ENCODE measurements at places on chromosomes 3 and 15. TPM values are rescaled to one million over a fixed set of nuclear protein-coding genes. Genes with fewer than 3 reads are reported as not detected.

GRCh38 chr15:27826902-27827714, 272.0 kb downstream of the OCA2 start:
- H3K27ac ChIP-seq = no peak overlapping the region
- no peak for DNase-seq
- no peaks in the 10 kb centered on the region for H3K36me3 ChIP-seq

DNA sequence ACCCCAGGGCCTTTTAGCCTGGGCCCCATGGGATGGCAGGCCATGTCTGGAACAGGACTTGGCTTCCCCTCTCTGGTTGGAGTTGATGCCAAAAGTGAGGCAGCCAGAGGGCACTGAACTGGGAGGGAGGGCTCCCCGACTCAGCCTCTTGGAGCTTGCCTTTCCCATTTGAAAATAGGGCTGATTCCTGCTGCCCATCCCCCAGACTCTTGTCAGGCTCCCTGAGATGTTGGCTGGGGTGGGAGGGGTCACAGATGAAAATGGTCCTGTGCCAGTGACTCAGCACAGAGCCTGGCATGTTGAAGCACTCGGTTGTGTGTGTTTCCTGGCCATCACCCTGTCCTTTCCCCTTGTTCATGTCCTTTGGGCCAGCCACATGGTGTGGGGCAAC, 6.6 kb downstream of the PPCDC start:
- no peaks in the 10 kb centered on the region for H3K36me3 ChIP-seq
- H3K27ac ChIP-seq = peak overlapping the region; percentile 63
- H3K27me3 ChIP-seq = no peaks in the 10 kb centered on the region
- DNase-seq = peak; percentile 44
- no peak overlapping the region for H3K4me3 ChIP-seq
- H3K4me1 ChIP-seq = no peaks in the 10 kb centered on the region

DNA sequence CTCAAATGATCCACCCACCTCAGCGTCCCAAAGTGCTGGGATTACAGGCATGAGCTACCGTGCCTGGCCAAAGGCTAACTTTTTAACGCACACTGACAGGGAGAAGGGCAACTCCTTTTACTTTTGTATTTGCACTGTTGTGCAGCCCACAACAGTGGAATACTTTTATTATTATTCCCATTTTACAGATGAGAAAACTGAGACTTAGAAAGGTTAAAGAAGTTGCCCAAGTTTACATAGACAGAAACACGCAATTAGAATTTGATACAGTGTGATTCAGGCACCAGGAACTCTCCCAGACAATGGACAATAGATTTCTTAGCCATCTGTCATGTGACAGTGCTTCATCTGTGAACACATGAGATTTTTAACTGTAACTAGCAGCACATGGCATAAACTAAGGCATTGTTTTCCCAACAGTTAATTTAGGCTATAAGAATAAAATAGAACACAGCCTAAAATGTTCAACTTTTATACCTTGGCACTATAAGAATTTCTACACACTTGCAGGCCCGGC, 18.8 kb downstream of the STAG1 start:
- H3K36me3 ChIP-seq = no peaks in the 10 kb centered on the region
- peaks cover 4% of the 10 kb centered on the region for H3K4me1 ChIP-seq
- no peaks in the 10 kb centered on the region for H3K27me3 ChIP-seq

DNA sequence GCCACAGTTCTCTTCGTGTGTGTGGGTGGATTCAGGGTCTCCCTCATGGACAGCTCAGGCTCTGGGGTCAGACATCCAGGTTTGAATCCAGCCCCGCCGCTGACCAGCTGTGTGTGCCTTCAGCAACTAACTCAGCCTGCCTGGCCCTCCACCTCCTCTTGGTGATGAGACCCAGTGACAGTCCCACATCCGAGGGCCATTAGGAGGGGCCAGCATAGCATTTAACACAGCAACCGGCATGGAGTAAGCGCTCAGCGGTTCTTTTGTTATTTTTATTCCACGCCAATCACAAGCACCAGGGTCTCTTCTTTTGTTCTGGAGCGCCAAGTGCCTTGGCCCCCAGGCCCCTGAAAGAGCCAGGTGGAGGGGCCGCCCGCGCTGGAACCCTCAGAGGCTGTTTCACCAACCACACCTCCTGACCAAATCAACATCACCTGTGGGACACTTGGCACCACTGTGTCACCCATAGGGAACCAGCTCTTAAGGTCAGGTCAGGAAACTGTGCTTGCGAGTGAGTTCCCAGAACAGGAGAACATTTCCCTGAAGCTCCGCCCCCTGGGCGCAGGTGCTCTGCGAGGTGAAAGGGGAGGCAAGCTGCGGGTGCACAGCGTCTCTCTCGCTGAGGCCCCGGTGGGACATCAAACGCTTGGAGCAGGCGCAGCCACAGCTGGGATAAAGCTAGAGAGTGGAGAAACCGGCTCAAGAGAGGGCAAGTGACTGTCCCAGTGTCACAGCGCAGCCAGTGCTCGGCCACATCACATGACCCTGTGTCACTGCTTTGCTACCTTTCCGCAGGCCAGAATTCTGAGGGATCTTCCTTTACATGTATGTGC, 311.3 kb downstream of the UACA start:
- DNase-seq = no peak
- no peak overlapping the region for H3K27ac ChIP-seq
- H3K4me1 ChIP-seq = no peaks in the 10 kb centered on the region
- H3K4me3 ChIP-seq = no peak overlapping the region
- no peaks in the 10 kb centered on the region for H3K36me3 ChIP-seq

DNA sequence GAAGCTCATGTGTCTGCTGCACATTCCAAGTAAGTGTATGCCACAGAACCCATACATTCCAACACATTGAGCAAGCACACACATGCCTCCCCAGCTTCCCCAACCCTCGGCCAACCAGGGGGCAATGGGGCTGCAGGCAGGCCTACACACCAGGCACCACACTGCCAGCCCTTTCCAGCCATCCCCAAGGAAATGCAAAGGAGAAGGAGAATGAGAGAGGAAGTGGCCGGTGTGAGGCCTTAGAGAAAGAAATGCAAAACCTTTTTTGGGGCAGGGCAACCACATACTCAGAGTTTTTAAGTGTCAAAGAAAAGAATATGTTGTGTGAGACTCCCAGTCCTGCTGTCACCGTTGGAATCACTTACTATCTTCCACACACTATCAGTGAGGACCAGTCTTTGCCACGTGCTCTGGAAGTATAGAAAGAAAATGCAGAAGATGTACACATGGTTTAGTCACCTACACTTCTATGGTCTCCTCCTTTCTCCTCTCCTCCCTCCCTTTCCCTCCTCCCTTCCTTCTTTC, 11.1 kb downstream of the IGF2BP2 start:
- no peaks in the 10 kb centered on the region for H3K27me3 ChIP-seq
- no peaks in the 10 kb centered on the region for H3K36me3 ChIP-seq
- no peaks in the 10 kb centered on the region for H3K4me1 ChIP-seq
- no peak for DNase-seq
- H3K27ac ChIP-seq = no peak overlapping the region

DNA sequence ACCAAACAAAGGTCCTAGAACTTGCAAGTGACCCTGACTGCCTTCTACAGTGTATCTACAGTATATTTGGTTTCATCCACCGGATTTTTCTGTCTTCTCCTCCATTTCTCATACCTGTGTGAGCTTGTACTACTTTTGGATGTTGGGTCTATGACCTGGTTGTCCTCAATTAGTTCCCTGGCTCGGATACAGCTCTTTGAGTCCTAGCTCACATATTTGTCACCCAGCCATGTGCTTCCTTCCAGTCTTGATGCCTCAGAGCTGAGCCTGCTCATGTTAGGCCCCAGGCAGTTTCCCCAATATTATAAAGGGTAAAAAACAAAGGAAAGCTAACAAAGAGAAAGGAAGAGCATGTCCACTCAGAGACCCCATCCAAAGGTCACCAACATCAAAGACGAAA, 28.2 kb downstream of the ZNF385D start:
- H3K36me3 ChIP-seq = no peaks in the 10 kb centered on the region
- H3K4me1 ChIP-seq = no peaks in the 10 kb centered on the region
- no peak overlapping the region for H3K4me3 ChIP-seq
- no peaks in the 10 kb centered on the region for H3K27me3 ChIP-seq

- no peaks in the 10 kb centered on the region for H3K36me3 ChIP-seq
- DNase-seq = no peak
- no peaks in the 10 kb centered on the region for H3K4me1 ChIP-seq
- no peak overlapping the region for H3K4me3 ChIP-seq
- H3K27me3 ChIP-seq = no peaks in the 10 kb centered on the region
Measured at GRCh38 chr3:150105886-150106612, 135.4 kb upstream of the PFN2 start.

GRCh38 chr3:101984356-101984755, 135.0 kb downstream of the NFKBIZ start:
- no peaks in the 10 kb centered on the region for H3K27me3 ChIP-seq
- H3K4me1 ChIP-seq = no peaks in the 10 kb centered on the region
- no peaks in the 10 kb centered on the region for H3K36me3 ChIP-seq
- no peak for DNase-seq
- no peak overlapping the region for H3K27ac ChIP-seq
- no peak overlapping the region for H3K4me3 ChIP-seq

GRCh38 chr15:25866251-25866650, 3.1 kb upstream of the ATP10A start:
- H3K27me3 ChIP-seq = no peaks in the 10 kb centered on the region
- no peak overlapping the region for H3K4me3 ChIP-seq
- no peak for DNase-seq

- H3K4me1 ChIP-seq = no peaks in the 10 kb centered on the region
- H3K27ac ChIP-seq = no peak overlapping the region
- DNase-seq = no peak
- H3K4me3 ChIP-seq = no peak overlapping the region
Measured at GRCh38 chr15:28947221-28947674, 61.5 kb downstream of the APBA2 start.

DNA sequence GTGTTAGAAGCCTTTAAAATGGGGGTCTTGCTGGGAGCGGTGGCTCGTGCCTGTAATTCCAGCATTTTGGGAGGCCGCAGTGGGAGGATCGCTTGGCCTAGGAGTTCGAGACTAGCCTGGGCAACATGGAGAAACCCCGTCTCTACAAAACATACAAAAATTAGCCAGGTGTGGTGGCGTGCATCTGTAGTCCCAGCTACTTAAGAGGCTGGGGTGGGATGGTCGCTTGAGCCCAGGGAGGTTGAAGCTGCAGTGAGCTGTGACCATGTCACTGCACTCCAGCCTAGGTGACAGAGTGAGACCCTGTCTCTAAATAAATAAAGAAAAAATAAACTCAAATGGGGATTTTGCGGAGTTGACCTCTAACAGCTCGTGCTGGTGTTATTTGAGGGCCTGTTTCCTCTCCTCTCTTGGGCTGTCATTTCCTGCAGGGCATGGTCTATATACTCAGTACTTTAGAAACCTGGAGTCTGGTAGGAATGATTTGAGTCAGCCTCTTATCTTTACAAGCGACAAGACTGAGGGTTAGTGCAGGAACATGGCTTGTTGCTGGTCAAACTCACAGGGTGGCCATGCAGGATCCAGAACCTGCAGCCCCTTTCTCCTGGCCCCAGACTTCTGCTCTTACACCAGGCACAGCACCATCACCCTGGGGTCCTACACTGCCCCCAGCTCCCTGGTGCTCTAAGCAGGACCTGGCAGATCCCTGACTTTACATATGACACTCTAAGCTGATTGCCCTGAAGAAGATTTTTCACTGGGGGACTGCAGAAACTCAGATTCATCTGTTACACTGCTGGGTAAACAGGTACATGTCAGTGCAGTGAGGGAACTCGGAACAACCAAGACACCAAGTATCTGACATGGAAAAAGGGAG, 15.1 kb downstream of the EHD4 start:
- no peaks in the 10 kb centered on the region for H3K36me3 ChIP-seq
- H3K4me3 ChIP-seq = no peak overlapping the region
- H3K27ac ChIP-seq = peak overlapping the region; percentile 0

DNA sequence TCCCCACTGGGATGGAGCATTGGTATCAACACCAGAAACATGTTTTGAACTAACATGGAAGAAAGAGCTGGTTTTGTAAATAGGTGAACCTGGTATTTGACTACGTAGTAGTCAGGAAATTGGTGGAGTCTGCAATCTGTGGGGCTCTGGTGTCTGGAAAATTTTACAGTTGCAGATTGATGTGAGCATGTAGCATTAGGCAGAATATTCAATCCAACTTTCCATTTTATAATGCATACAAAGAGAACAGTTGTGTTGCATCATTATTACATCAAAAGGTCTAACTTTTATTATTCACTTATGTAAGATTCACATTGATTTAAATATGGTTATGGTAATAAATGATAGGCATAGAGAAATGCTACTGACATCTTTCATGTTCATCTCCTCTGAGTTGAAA, 340.0 kb downstream of the ZNF385D start:
- H3K4me3 ChIP-seq = no peak overlapping the region
- no peaks in the 10 kb centered on the region for H3K36me3 ChIP-seq
- DNase-seq = no peak
- H3K27me3 ChIP-seq = no peaks in the 10 kb centered on the region

- H3K36me3 ChIP-seq = no peaks in the 10 kb centered on the region
- H3K4me3 ChIP-seq = no peak overlapping the region
- no peak for DNase-seq
- H3K4me1 ChIP-seq = no peaks in the 10 kb centered on the region
- H3K27me3 ChIP-seq = no peaks in the 10 kb centered on the region
- H3K27ac ChIP-seq = no peak overlapping the region
Measured at GRCh38 chr3:194995334-194995733, 275.6 kb downstream of the XXYLT1 start.

DNA sequence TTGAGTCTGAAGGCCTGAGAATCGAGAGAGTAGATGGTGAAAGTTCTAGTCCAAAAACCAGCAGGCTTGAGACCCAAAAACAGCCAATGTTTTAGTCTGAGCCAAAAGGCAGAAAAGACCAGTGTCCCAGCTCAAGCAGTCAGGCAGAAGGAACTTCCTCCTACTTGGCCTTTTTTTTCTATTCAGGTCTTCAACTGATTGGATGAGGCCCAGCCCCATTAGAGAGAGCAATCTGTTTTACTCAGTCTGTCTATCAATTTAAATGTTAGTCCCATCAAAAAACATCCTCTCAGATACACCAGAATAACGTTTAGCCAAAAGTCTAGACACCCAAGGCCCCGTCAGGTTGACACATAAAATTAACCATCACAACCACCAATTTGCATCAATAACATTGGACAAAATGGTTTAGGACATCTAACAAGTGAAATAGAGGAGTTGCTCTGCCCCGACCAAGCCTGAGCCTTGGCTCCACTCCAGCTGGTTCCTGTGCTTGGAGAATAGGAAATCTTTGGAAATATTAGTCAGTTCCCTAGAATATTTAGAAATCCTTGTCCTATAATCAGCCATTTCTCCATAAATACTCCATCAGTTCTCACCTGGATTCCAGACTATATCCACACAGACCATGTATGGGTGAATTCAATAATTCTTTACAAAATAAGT, 51.4 kb upstream of the LIPC start:
- no peaks in the 10 kb centered on the region for H3K27me3 ChIP-seq
- DNase-seq = no peak
- H3K4me1 ChIP-seq = no peaks in the 10 kb centered on the region
- H3K27ac ChIP-seq = no peak overlapping the region

GRCh38 chr3:24683090-24683489, 188.4 kb upstream of the THRB start:
- no peaks in the 10 kb centered on the region for H3K4me1 ChIP-seq
- H3K27ac ChIP-seq = no peak overlapping the region
- H3K4me3 ChIP-seq = no peak overlapping the region
- H3K27me3 ChIP-seq = no peaks in the 10 kb centered on the region
- no peak for DNase-seq
- no peaks in the 10 kb centered on the region for H3K36me3 ChIP-seq

Gene RASL12
- 65.3 TPM for total RNA-seq

Gene RASGRP1
- 0.48 TPM for total RNA-seq

Gene DPPA4
- total RNA-seq = 0.90 TPM

Gene TM4SF4
- not detected for total RNA-seq

Gene VIPR1
- 0.26 TPM for total RNA-seq

Gene CLDN18
- total RNA-seq = not detected

Gene ANKRD63
- not detected for total RNA-seq

Gene MESP2
- 0.21 TPM for total RNA-seq

Gene TEX55
- not detected for total RNA-seq

Gene COMMD2
- total RNA-seq = 46.0 TPM

Gene MOBP
- not detected for total RNA-seq

Gene NOX5
- not detected for total RNA-seq

Gene MYRIP
- total RNA-seq = 3.5 TPM

Gene PLA2G4E
- total RNA-seq = not detected

All from uterus (tissue), 4 donors.